ENCODE measurements at places on chromosomes 11 and 22. TPM values are rescaled to one million over a fixed set of nuclear protein-coding genes. Genes with fewer than 3 reads are reported as not detected.

UBQLN3 gene
- not detected for total RNA-seq

CTSW gene
- total RNA-seq = not detected

FREY1 gene
- 0.37 TPM for total RNA-seq

TNNI2 gene
- total RNA-seq = not detected

DBX1 gene
- not detected for total RNA-seq

OR2AG2 gene
- total RNA-seq = 0.01 TPM
